ENCODE measurements at places on chromosomes 4 and X. TPM values are rescaled to one million over a fixed set of nuclear protein-coding genes. Genes with fewer than 3 reads are reported as not detected.
A peak's percentile ranks its signal among the peaks of the same experiment; 100 is the strongest.

DNA sequence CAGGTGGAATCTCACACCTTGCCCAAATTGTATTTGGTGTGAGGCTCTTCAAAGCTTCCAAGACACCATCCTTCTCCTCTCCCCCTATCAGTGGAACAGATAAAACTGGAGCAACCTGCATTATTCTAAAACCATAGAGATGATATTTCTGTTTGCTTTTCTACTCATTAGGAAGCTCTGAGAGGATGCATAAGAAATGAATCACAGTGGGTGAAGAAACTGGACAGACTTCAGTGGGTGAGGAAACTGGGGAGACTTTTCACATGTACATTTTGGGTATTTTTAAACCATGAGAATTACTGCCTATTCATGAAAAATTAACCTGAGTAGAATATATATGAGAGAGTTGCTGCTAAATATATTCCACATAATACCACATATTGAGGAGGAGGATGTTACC lies 16.4 kb downstream of the HAND2 start:
- no peaks in the 10 kb centered on the region for H3K27me3 ChIP-seq
- peak overlapping the region; percentile 32 for H3K27ac ChIP-seq
- no peak overlapping the region for H3K4me3 ChIP-seq
- DNase-seq = peak; percentile 70
- no peaks in the 10 kb centered on the region for H3K36me3 ChIP-seq
- H3K4me1 ChIP-seq = peaks cover 10% of the 10 kb centered on the region

Gene GDI1
- 196 TPM for total RNA-seq

- no peaks in the 10 kb centered on the region for H3K27me3 ChIP-seq
- H3K27ac ChIP-seq = no peak overlapping the region
- no peaks in the 10 kb centered on the region for H3K36me3 ChIP-seq
- H3K4me3 ChIP-seq = no peak overlapping the region
- H3K4me1 ChIP-seq = peaks cover 19% of the 10 kb centered on the region
Measured at GRCh38 chrX:47215291-47215900, 3.1 kb upstream of the CDK16 start.

DNA sequence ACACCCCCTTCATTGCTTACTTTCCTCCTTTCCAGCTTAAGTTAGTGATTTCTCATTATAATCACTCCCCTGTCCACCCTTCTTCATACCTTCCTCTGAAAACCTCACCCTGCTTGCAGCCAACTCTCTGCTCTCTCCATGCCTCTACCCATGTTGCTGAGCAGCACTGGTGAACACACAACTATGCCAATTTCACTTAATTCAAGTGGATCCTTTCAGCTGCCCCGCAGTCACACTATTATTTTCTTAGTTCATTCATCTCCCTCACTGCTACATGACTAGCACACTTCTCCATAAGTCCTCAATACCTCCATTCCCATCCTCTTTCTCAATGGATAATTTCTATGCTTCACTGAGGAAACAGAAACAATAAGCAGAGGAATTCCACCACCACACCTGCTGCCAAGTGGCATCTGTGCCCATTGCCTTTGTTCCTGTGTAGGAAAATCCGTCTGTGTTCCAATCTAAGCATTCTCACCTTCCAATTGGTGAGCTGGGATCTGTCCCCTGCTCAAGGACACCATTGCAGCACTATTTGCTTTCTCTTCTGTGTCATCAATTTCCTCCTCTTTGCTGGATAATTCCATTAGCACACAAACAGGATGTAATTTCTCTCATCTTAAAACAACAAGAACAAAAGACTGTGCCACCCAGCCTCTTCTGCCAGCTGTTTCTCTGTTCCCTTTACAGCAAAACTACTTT lies 25.2 kb upstream of the PRSS48 start:
- no peaks in the 10 kb centered on the region for H3K36me3 ChIP-seq
- no peak for DNase-seq
- no peak overlapping the region for H3K27ac ChIP-seq
- H3K4me1 ChIP-seq = no peaks in the 10 kb centered on the region
- no peaks in the 10 kb centered on the region for H3K27me3 ChIP-seq

GRCh38 chr4:73447671-73448070 lies 11.7 kb downstream of the AFP start:
- no peak overlapping the region for H3K27ac ChIP-seq
- H3K4me3 ChIP-seq = no peak overlapping the region
- peaks cover 40% of the 10 kb centered on the region for H3K4me1 ChIP-seq
- H3K36me3 ChIP-seq = no peaks in the 10 kb centered on the region
- DNase-seq = peak; percentile 62
- H3K27me3 ChIP-seq = 0 out of 2 replicates have a peak, but pooled peaks cover 3% of the 10 kb centered on the region

DNA sequence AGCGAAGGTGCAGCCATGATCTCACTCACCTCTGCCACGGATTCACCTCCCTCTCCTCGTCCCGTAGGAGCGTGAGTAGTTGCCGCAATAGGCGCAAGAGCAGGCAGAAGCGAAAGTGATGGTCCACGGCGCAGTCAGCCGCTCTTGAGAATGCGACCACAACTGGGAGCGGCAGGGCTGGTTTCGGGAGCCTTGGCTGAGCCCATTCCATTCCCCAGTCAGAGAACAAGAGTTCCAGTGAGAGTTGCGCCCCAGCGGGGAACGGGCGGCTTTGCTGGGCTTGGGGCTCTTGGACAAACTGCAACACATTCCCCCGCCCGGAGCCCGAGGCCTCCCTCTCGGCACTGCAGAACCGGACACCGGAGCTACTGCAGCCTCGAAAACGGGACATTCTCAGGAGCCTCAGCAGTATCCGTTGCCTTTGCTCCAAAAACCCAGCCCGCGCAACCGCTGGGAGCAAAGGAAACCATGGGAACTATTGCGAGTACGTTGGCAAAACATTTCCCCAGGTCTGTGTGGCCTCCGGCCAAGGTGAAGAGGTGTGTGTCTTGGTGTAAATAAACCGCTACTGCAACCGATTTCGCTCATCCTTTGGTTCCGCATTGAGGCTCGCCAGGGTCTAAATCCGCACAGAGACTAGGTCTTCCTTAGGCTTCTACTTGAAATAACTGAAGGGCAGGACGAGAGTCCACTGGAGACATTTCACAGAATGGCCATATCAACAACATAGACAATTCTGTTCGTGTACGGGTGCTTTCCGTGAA lies 5.7 kb upstream of the ZBTB33 start:
- no peaks in the 10 kb centered on the region for H3K36me3 ChIP-seq
- peak overlapping the region; percentile 85 for H3K4me3 ChIP-seq
- peak; percentile 81 for DNase-seq
- H3K4me1 ChIP-seq = peaks cover 3% of the 10 kb centered on the region
- peak overlapping the region; percentile 98 for H3K27ac ChIP-seq

DNA sequence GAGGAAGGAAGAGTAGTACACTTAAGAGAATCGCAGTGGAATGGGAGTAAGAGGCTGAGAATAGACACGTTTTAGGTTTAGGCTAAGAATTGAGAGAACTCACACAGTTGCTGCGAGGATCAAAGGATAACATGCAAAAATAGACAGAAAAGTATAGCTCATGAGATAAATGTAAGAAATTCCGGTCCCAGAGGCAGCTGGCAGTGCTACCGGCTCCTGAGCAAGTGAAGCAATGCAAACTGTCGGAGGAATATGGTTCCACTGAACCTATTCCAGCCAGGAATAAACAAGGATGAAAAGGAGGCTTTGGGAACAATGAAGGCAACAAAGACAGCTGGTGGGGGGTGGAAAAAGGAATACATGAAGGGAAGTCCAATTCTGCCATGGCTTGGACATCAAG lies 191.8 kb downstream of the QDPR start:
- H3K27ac ChIP-seq = no peak overlapping the region
- no peaks in the 10 kb centered on the region for H3K27me3 ChIP-seq
- H3K4me1 ChIP-seq = peaks cover 25% of the 10 kb centered on the region
- H3K36me3 ChIP-seq = no peaks in the 10 kb centered on the region
- no peak overlapping the region for H3K4me3 ChIP-seq

GRCh38 chr4:25413261-25413660 lies 36.2 kb downstream of the ANAPC4 start:
- H3K4me1 ChIP-seq = no peaks in the 10 kb centered on the region
- no peaks in the 10 kb centered on the region for H3K27me3 ChIP-seq
- no peak overlapping the region for H3K27ac ChIP-seq
